ENCODE measurements at places on chromosomes 7 and 10. TPM values are rescaled to one million over a fixed set of nuclear protein-coding genes. Genes with fewer than 3 reads are reported as not detected.

The DKK1 gene
- 0.36 TPM for polyA plus RNA-seq

The IFIT2 gene
- not detected for polyA plus RNA-seq

The EN2 gene
- polyA plus RNA-seq, result 0.03 TPM

The ANKRD7 gene
- not detected for polyA plus RNA-seq

The CRYGN gene
- polyA plus RNA-seq, result 0.98 TPM

The FAS gene
- polyA plus RNA-seq, result 3.7 TPM

The SNX10 gene
- 4.4 TPM for polyA plus RNA-seq

The LLCFC1 gene
- not detected for polyA plus RNA-seq

The FAM25C gene
- polyA plus RNA-seq, result not detected

The JAKMIP3 gene
- polyA plus RNA-seq, result 0.83 TPM

The OR2A1 gene
- polyA plus RNA-seq, result 0.05 TPM

The TMEM176B gene
- polyA plus RNA-seq, result 2.2 TPM

The CLDN4 gene
- 69.3 TPM for polyA plus RNA-seq

The FBXO24 gene
- polyA plus RNA-seq, result 0.83 TPM

The OR2A12 gene
- polyA plus RNA-seq, result not detected

The CYP3A5 gene
- polyA plus RNA-seq, result 0.06 TPM

The FAM13C gene
- polyA plus RNA-seq, result 0.36 TPM

The INA gene
- 17.1 TPM for polyA plus RNA-seq

The PNLIP gene
- not detected for polyA plus RNA-seq

The TFEC gene
- polyA plus RNA-seq, result not detected

The BLNK gene
- polyA plus RNA-seq, result not detected

The SFTPD gene
- 0.20 TPM for polyA plus RNA-seq

The ZNF37A gene
- 1.7 TPM for polyA plus RNA-seq

The CPA5 gene
- polyA plus RNA-seq, result 0.12 TPM

The FAM20C gene
- 13.9 TPM for polyA plus RNA-seq

The GDF2 gene
- not detected for polyA plus RNA-seq

The IGFBP1 gene
- not detected for polyA plus RNA-seq

The HDAC9 gene
- 7.3 TPM for polyA plus RNA-seq

The TAS2R16 gene
- polyA plus RNA-seq, result not detected

The TLL2 gene
- 2.9 TPM for polyA plus RNA-seq

The ABLIM1 gene
- 62.6 TPM for polyA plus RNA-seq

The TLX1 gene
- polyA plus RNA-seq, result not detected

The GNGT1 gene
- polyA plus RNA-seq, result not detected

The FGFR2 gene
- polyA plus RNA-seq, result 50.3 TPM

The C10orf105 gene
- polyA plus RNA-seq, result 0.71 TPM

The NANOS1 gene
- 2.3 TPM for polyA plus RNA-seq

The SVOPL gene
- polyA plus RNA-seq, result 1.4 TPM

The INHBA gene
- polyA plus RNA-seq, result 1.1 TPM

The CNTNAP2 gene
- polyA plus RNA-seq, result 22.6 TPM

The KLF14 gene
- 0.02 TPM for polyA plus RNA-seq

The PIP gene
- not detected for polyA plus RNA-seq

The ARPC1B gene
- polyA plus RNA-seq, result 115 TPM

The GRM3 gene
- 4.9 TPM for polyA plus RNA-seq

The VIM gene
- 482 TPM for polyA plus RNA-seq

The GATA3 gene
- polyA plus RNA-seq, result 0.02 TPM

All from H1 (cell line).